ENCODE measurements at places on chromosomes 3 and 15.

- no peak for DNase-seq
These were observed 35.7 kb upstream of the CPB1 start for GRCh38 chr3:148791920-148792319.

- DNase-seq = no peak
These were observed 93.7 kb upstream of the BOC start for GRCh38 chr3:113117511-113118234.

- no peak for DNase-seq
These were observed 24.1 kb upstream of the BNIP2 start for GRCh38 chr15:59713177-59713576.

GRCh38 chr3:148319161-148319915, 378.4 kb upstream of the AGTR1 start:
- peak; percentile 85 for DNase-seq

GRCh38 chr3:129271674-129272073, 7.0 kb upstream of the HMCES start:
- no peak for DNase-seq

- DNase-seq = peak; percentile 38
These were observed 10.0 kb downstream of the EIF2B5 start for GRCh38 chr3:184145111-184145524.

DNA sequence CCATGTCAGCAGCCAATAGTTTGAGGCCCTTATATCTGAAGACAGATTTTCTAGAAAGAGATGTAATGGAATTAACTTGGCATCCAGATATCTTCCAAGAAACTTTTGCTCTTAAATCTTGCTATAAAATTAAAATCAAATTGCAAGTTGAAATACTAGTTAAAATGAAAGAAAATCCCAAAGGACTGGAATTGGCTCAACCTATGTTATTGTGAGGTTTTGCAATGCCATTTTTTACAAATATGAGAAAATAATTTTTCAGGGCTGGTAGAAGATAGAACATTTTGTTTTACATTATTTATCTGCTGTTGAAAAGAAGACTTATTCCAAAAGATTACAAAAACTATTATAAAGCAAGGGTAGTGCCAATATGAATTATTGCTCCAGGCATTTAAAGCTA, 92.2 kb upstream of the AGTR1 start:
- no peak for DNase-seq
